ENCODE measurements at places on chromosomes 16 and 17. TPM values are rescaled to one million over a fixed set of nuclear protein-coding genes. Genes with fewer than 3 reads are reported as not detected.
A peak's percentile ranks its signal among the peaks of the same experiment; 100 is the strongest.

Gene SRCIN1
- 0.34 TPM for total RNA-seq

Gene AGRP
- not detected for total RNA-seq

Gene CCL17
- not detected for total RNA-seq

Gene E4F1
- total RNA-seq: 33.8 TPM

Gene CBLN1
- not detected for total RNA-seq

Gene C16orf96
- total RNA-seq: 0.13 TPM

Gene YBX2
- total RNA-seq: 0.37 TPM

Gene PRPSAP2
- total RNA-seq: 57.8 TPM

DNA sequence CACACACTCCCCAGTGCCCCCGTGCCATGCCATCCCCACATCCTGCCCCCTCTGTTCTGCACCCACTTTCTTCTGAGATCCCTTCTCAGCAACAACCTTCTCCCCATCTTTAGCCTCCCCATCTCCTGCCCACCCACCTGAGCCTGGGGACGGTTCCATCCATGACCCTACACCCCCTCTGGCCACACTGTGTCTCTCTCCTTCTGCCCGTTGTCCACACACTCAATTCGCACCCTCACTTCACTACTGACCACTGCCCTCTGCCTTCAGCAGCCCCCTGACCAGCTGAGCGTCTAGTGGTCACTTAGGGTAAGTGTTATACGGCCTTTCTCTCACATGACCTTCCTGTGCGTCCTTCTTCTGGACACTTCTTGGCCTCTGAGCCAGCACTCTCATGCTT is 6.1 kb downstream of the ARHGAP27 start:
- H3K27me3 ChIP-seq: no peaks in the 10 kb centered on the region
- H3K4me1 ChIP-seq: peaks cover 31% of the 10 kb centered on the region
- DNase-seq: no peak
- no peak overlapping the region for H3K4me3 ChIP-seq
- H3K36me3 ChIP-seq: peaks cover 37% of the 10 kb centered on the region

GRCh38 chr16:76818606-76819181 is 372.3 kb upstream of the MON1B start:
- DNase-seq: no peak
- H3K36me3 ChIP-seq: no peaks in the 10 kb centered on the region
- H3K4me3 ChIP-seq: no peak overlapping the region

DNA sequence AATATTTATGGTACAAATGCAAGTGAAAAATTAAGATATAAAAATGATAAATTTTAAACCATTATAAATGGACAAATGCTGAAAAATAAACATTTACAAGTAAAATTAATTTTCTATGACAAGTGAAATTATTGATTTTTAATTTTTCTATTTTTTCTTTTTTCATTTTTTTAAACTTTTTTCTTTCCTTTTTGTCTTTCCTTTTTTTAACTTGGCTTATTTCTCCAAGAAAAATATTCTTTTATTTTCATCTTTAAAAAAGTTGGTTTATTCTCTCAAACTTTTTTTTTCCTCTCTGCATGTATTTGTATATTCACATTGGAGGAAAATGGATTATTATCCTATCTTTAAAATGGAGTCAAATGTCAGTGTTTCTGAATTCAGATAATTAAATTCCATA is 3.9 kb upstream of the IGF2BP1 start:
- no peak overlapping the region for H3K27ac ChIP-seq
- no peaks in the 10 kb centered on the region for H3K36me3 ChIP-seq
- H3K4me3 ChIP-seq: no peak overlapping the region
- H3K27me3 ChIP-seq: peaks cover 56% of the 10 kb centered on the region

- peaks cover 24% of the 10 kb centered on the region for H3K4me1 ChIP-seq
- no peaks in the 10 kb centered on the region for H3K27me3 ChIP-seq
- DNase-seq: peak; percentile 53
- H3K36me3 ChIP-seq: peaks cover 39% of the 10 kb centered on the region
- peak overlapping the region; percentile 4 for H3K4me3 ChIP-seq
- peak overlapping the region; percentile 86 for H3K27ac ChIP-seq
Observed at GRCh38 chr16:89549007-89549700, 11.3 kb upstream of the RPL13 start.

DNA sequence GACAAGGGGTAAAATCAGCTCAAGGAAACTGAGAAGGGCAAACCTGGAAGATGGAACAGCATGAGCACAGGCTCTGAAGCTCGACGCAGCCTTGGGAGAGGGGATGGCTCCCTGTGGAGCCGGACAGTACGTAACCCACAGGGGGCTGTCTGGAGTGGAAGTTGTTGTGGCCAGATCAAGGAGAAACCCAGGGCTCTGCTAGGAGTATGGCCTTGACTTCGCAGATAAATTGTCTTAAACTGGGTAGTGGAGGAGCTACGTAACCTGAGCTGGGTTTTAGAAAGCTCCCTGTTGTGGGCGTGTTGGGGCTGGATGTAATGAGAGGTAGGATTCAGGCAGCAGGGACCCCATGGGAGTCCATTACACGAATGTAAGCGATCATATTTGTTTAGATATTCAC is 25.5 kb upstream of the AXIN2 start:
- H3K4me1 ChIP-seq: peaks cover 4% of the 10 kb centered on the region
- H3K27ac ChIP-seq: no peak overlapping the region
- no peaks in the 10 kb centered on the region for H3K36me3 ChIP-seq

DNA sequence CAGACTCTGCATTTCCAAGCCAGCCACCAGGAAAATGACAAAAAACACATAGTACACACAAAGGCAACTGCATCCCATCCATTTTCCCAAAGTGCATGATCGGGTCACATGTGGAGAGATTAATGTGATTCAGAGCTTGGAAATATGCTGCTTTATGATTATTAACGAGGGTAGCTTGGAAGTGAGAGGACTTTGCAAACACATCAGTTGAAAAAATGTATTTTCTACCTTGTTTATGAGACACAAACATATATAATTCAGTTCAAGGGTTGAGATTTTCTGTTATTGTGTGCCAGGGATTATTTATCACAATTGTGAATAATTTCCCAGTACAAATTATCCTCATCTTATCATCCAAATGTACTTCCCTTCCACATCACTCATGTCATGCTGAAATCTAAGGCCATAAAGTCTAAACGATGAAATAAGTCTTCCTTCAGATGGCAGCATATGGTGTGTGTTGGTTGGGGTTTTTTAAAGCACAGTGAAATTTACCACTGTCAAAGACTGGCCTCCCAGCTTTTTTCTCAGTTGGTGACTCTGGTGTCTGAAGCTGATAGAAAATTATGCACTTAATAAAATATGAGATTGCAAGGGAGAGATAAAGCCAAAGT is 104.7 kb upstream of the ADAMTS18 start:
- no peak for DNase-seq
- no peak overlapping the region for H3K4me3 ChIP-seq
- H3K27ac ChIP-seq: no peak overlapping the region

GRCh38 chr17:32215696-32216095 is 49.9 kb upstream of the RHBDL3 start:
- peaks cover 6% of the 10 kb centered on the region for H3K4me1 ChIP-seq
- no peaks in the 10 kb centered on the region for H3K27me3 ChIP-seq
- H3K27ac ChIP-seq: no peak overlapping the region
- peaks cover 16% of the 10 kb centered on the region for H3K36me3 ChIP-seq
- no peak for DNase-seq

GRCh38 chr17:74194682-74195081 is 8.8 kb upstream of the RPL38 start:
- peaks cover 32% of the 10 kb centered on the region for H3K4me1 ChIP-seq
- no peak for DNase-seq
- peak overlapping the region; percentile 21 for H3K27ac ChIP-seq
- peaks cover 5% of the 10 kb centered on the region for H3K27me3 ChIP-seq
- no peaks in the 10 kb centered on the region for H3K36me3 ChIP-seq

GRCh38 chr17:55332296-55333041 is 67.7 kb downstream of the HLF start:
- no peaks in the 10 kb centered on the region for H3K36me3 ChIP-seq
- peaks cover 7% of the 10 kb centered on the region for H3K27me3 ChIP-seq
- peaks cover 17% of the 10 kb centered on the region for H3K4me1 ChIP-seq
- peak; percentile 19 for DNase-seq
- no peak overlapping the region for H3K4me3 ChIP-seq

DNA sequence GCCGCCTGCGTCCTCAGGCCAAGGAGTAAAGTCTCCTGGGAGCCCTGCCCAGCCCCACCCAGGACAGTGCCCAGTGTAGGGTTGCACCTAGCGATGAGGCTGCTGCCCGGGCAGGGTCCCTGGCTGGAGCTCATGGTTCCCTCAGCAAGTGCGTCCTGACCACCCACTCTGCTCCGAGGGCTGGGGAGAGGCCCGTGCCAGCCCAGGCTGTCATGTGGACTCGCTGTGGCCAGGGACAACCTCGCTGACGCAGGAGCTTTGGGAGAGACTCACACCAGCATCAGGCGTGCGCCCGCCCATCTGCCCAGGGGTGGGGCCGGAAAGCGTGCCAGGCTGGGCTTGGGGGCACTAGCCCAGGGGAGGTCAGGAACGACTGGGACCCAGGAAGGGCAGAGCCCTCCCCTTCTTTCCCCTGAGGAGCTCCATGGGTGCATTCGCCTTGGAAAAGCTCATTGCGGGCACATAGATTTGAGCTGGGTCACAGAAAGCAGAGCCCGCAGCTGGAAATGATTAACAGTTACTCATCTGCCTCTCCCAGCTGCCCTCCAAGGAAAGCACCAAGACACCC is 19.7 kb downstream of the DPEP1 start:
- no peaks in the 10 kb centered on the region for H3K27me3 ChIP-seq
- no peaks in the 10 kb centered on the region for H3K4me1 ChIP-seq
- no peak overlapping the region for H3K27ac ChIP-seq

GRCh38 chr17:18247613-18248001 is 10.9 kb downstream of the FLII start:
- no peak for DNase-seq
- no peak overlapping the region for H3K27ac ChIP-seq
- peaks cover 3% of the 10 kb centered on the region for H3K4me1 ChIP-seq
- H3K36me3 ChIP-seq: peaks cover 47% of the 10 kb centered on the region
- no peak overlapping the region for H3K4me3 ChIP-seq

- H3K27me3 ChIP-seq: peaks cover 28% of the 10 kb centered on the region
- H3K4me3 ChIP-seq: no peak overlapping the region
- H3K36me3 ChIP-seq: no peaks in the 10 kb centered on the region
- DNase-seq: no peak
- H3K4me1 ChIP-seq: peaks cover 13% of the 10 kb centered on the region
- no peak overlapping the region for H3K27ac ChIP-seq
Observed at GRCh38 chr17:43946781-43947180, 4.5 kb upstream of the PPY start.

DNA sequence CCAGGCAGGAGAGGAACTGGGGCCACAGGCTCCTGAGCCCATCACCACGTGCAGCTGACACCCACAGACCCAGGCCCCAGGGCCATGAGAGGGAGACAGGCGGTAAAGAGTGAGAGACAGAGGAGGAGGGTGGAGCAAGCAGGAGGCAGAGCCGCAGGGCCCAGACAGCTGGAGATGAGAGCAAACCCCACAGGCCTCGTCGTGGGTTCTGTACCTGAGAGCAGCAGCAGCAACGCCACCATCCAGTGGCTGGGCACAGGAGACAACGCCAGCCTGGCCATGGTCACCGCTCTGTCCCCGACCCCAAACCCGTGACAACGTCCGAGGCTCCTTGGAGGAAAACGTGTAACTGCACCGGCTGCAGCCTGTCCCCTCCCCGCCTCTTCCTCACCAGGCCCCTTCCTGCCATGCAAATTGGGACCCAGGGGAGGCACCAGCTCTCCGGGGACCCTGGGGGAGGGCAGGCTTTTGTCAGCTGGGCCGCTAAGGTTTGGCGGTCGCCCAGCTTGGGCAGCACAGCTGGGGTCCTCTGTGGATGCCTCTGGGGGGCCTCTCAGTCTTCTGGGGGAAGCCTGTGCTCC is at the start of gene CD79B:
TSS of gene CD79B (minus strand) at position 351 of the 581 bp plus-strand sequence. CDS start at position 281, 70 bp downstream.
- H3K4me3 ChIP-seq: peak within 1 kb of the TSS; percentile 93
- H3K4me1 ChIP-seq: peaks cover 29% of the 10 kb centered on the region
- peak; percentile 54 for DNase-seq
- H3K27me3 ChIP-seq: peaks cover 11% of the 10 kb centered on the region
- H3K36me3 ChIP-seq: peaks cover 6% of the 10 kb centered on the region

DNA sequence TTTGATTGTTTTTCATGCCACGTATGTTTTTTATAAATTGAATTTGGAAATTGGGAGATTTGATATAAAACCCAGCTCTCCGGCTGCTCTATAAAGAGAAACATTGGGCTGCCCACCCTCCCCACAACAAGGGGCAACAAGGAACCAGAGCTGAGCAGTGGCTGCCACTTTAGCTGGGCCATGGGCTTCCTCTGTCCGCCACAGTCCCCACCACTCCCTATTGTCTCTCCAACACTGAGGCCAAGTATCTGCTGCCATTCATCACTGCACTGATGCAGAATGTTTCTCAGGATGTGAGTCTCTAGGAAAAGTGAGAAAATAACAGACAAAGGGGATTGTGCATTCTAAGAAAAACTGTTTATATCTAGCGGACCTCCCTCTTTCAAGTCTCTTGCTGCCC is 106.8 kb downstream of the LITAF start:
- H3K4me1 ChIP-seq: no peaks in the 10 kb centered on the region
- no peaks in the 10 kb centered on the region for H3K27me3 ChIP-seq
- no peak overlapping the region for H3K27ac ChIP-seq
